T-cell (primary cell): ENCODE measurements at places on chromosomes 6 and 20.

DNA sequence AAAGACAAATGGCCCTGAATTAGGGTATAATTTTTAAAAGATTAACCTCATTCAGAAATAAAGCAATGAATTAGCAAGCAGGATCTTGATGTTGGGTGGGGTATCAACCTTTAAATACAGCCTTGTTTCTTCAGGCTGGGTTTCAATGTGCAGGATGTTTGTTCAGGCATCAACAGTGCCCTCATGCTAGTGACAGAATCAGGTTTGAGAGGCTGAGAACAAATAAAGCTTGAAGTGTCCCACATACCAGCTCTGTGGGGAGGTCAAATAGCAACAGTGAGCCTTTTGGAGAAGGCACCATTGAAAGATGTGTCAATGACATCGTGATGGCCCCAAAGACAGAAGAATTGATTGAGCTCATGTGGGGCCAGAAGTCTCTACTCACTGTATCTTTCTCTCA is 68.2 kb downstream of the MTFR2 start:
- no peak for DNase-seq
- no peaks in the 10 kb centered on the region for H3K27me3 ChIP-seq
- H3K4me3 ChIP-seq, result no peak overlapping the region
- no peaks in the 10 kb centered on the region for H3K4me1 ChIP-seq

- no peak for DNase-seq
- H3K4me1 ChIP-seq, result no peaks in the 10 kb centered on the region
- no peak overlapping the region for H3K27ac ChIP-seq
- H3K36me3 ChIP-seq, result no peaks in the 10 kb centered on the region
These were observed 181.9 kb downstream of the TBC1D7 start for GRCh38 chr6:13146442-13146841.

DNA sequence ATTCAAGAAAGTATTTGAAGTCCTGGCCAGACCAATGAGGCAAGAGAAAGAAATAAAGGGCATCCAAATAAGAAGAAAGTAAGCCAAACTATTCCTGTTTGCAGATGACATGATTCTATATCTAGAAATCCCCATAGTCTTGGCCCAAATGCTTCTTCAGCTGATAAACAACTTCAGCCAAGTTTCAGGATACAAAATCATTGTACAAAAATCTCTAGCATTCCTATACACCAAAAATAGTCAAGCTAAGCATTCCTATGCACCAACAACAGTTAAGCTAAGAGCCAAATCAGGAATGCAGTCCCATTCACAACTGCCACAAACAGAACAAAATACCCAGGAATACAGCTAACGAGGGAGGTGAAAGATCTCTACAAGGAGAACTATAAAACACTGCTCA is 60.1 kb upstream of the PHIP start:
- no peaks in the 10 kb centered on the region for H3K36me3 ChIP-seq
- DNase-seq, result no peak
- no peaks in the 10 kb centered on the region for H3K4me1 ChIP-seq

GRCh38 chr6:40321616-40322015 is 265.5 kb downstream of the LRFN2 start:
- H3K27ac ChIP-seq, result no peak overlapping the region
- H3K36me3 ChIP-seq, result no peaks in the 10 kb centered on the region
- no peak overlapping the region for H3K4me3 ChIP-seq
- no peaks in the 10 kb centered on the region for H3K27me3 ChIP-seq

- H3K36me3 ChIP-seq, result no peaks in the 10 kb centered on the region
- peaks cover 4% of the 10 kb centered on the region for H3K27me3 ChIP-seq
- H3K4me1 ChIP-seq, result no peaks in the 10 kb centered on the region
These were observed 75.2 kb upstream of the GLP1R start for GRCh38 chr6:38973178-38974057.

DNA sequence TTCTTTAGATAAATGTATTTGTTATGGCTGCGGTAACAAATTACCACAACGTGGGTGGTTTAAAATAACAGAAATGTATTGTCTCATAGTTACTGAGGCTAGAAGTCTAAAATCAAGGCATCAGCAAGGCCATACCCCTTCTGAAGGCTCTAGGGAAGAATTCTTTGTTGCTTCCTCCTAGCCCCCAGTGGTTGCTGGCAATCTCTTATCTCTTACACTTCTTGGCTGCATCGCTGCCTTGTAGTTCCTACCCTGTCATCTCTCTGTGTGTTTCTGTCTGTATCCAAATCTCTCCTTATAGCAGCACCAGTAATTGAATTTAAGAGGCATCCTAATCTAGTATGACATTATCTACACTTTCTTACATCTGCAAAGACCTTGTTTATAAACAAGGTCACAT is 534.7 kb downstream of the PHF3 start:
- no peaks in the 10 kb centered on the region for H3K4me1 ChIP-seq
- H3K36me3 ChIP-seq, result no peaks in the 10 kb centered on the region
- no peak for DNase-seq
- no peaks in the 10 kb centered on the region for H3K27me3 ChIP-seq
- H3K27ac ChIP-seq, result no peak overlapping the region

- H3K4me1 ChIP-seq, result no peaks in the 10 kb centered on the region
- H3K36me3 ChIP-seq, result no peaks in the 10 kb centered on the region
- H3K27ac ChIP-seq, result no peak overlapping the region
- no peaks in the 10 kb centered on the region for H3K27me3 ChIP-seq
- H3K4me3 ChIP-seq, result no peak overlapping the region
These were observed 30.2 kb upstream of the GGTLC1 start for GRCh38 chr20:24018796-24019195.

DNA sequence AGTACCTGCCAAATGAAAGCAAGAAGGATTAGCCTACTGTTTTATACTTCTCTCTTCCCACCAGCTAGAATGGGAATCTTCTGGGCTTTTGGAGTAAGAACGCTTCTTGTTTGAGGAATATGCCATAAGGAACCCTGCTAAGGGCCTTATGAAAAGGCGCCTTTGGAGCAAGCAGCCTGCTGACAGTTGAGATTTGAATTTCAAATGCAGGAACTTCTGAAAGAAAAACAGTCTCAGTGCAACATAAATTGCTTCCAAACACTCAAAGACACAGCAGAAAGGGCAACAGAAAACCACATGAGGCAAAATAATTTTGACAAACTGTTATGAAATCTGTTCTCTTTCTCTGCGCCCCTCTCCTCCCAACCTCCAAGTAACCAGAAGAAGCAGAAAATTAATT is 149.4 kb upstream of the B3GAT2 start:
- DNase-seq, result no peak
- no peaks in the 10 kb centered on the region for H3K36me3 ChIP-seq
- H3K27ac ChIP-seq, result no peak overlapping the region
- peaks cover 16% of the 10 kb centered on the region for H3K27me3 ChIP-seq

GRCh38 chr6:16706029-16706428 is 55.2 kb downstream of the ATXN1 start:
- peaks cover 41% of the 10 kb centered on the region for H3K4me1 ChIP-seq
- no peak for DNase-seq
- H3K27ac ChIP-seq, result no peak overlapping the region
- no peaks in the 10 kb centered on the region for H3K36me3 ChIP-seq
- H3K27me3 ChIP-seq, result no peaks in the 10 kb centered on the region
- no peak overlapping the region for H3K4me3 ChIP-seq

DNA sequence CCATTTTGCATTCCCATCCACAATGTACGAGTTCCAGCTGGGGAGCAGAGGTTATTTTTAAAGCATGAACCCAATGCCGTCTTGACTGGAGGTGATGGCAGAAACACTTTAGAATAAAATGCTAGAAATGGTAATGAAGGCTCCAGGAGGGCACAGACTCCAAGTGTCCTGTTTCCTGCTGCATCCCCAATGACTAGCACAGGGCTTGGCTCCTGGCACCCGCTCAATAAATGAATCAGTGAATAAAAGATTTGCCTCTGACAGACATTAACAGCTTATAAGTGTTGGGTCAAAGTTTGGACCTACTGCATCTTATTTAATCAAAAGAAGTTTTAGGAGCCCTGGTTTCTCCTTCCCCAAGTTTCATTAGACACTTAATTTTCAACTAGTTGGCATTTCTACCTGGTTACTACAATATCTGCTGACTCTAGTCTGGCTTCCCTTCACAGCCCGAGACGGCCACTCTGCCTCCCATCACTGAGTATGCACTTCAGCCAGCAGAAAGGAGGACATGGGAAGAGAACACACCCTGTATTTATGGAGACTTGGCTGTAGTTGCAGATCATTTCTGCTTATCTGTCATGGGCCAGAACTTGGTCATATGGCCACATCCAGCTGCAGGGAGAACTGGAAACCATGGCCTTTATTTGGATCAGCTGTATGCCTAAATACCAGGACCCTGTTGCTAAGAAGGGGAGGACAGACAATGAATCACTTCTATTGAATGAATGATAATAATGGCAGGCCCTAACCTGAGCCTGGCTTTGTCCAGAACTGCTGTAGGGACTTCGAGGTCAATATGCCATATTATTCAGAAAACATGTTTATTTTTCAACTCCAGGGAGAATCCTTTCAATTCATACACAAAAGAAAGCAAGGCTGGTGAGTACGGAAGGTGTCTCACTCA is 63.1 kb downstream of the TTI1 start:
- H3K27ac ChIP-seq, result no peak overlapping the region
- no peak for DNase-seq
- H3K4me1 ChIP-seq, result no peaks in the 10 kb centered on the region

GRCh38 chr6:116115781-116116180 is 10.2 kb downstream of the COL10A1 start:
- no peaks in the 10 kb centered on the region for H3K27me3 ChIP-seq
- H3K36me3 ChIP-seq, result peaks cover 6% of the 10 kb centered on the region
- no peak for DNase-seq
- H3K4me3 ChIP-seq, result no peak overlapping the region
- no peak overlapping the region for H3K27ac ChIP-seq

GRCh38 chr20:63471981-63472831 is at the start of gene KCNQ2:
Gene KCNQ2 (minus strand): TSS chr20:63472655. CDS start chr20:63472463, 192 bp downstream.
- peaks cover 24% of the 10 kb centered on the region for H3K4me1 ChIP-seq
- H3K4me3 ChIP-seq, result peak within 1 kb of the TSS; percentile 64
- no peaks in the 10 kb centered on the region for H3K36me3 ChIP-seq
- H3K27ac ChIP-seq, result no peak within 1 kb of the TSS

GRCh38 chr6:145262771-145263170 is 472.5 kb downstream of the EPM2A start:
- DNase-seq, result no peak
- no peaks in the 10 kb centered on the region for H3K27me3 ChIP-seq
- no peaks in the 10 kb centered on the region for H3K4me1 ChIP-seq

DNA sequence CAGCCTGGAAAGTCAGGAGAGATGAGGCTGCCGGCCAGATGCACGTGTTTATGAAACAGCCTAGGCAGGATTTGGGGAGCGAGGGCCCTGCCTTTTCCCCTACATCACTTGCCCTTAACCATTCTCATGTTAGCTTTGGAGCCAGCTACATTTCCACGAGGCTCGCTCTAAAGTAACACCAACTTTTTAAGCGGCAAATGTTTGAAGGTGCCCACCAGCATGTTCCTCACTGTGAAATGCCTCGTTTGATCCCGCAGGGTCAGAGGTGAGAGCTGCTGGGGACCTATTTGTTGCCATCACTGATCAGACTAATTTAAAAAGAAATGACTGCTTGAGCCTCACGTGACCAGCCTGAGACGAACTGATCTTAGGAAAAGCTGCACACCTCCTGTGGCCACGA is 51.6 kb upstream of the DACT2 start:
- no peak overlapping the region for H3K27ac ChIP-seq
- H3K27me3 ChIP-seq, result peaks cover 19% of the 10 kb centered on the region
- H3K4me3 ChIP-seq, result no peak overlapping the region
- DNase-seq, result no peak

- no peaks in the 10 kb centered on the region for H3K4me1 ChIP-seq
- no peaks in the 10 kb centered on the region for H3K36me3 ChIP-seq
- H3K27me3 ChIP-seq, result peaks cover 42% of the 10 kb centered on the region
- H3K4me3 ChIP-seq, result no peak overlapping the region
- no peak overlapping the region for H3K27ac ChIP-seq
These were observed 8.0 kb upstream of the RAET1E start for GRCh38 chr6:149905911-149906371.

GRCh38 chr20:48739395-48740291 is 88.2 kb downstream of the PREX1 start:
- H3K36me3 ChIP-seq, result peaks cover 72% of the 10 kb centered on the region
- no peak for DNase-seq
- H3K27me3 ChIP-seq, result no peaks in the 10 kb centered on the region

- no peaks in the 10 kb centered on the region for H3K36me3 ChIP-seq
- peaks cover 39% of the 10 kb centered on the region for H3K4me1 ChIP-seq
These were observed 32.6 kb upstream of the PCMTD2 start for GRCh38 chr20:64222851-64223525.

DNA sequence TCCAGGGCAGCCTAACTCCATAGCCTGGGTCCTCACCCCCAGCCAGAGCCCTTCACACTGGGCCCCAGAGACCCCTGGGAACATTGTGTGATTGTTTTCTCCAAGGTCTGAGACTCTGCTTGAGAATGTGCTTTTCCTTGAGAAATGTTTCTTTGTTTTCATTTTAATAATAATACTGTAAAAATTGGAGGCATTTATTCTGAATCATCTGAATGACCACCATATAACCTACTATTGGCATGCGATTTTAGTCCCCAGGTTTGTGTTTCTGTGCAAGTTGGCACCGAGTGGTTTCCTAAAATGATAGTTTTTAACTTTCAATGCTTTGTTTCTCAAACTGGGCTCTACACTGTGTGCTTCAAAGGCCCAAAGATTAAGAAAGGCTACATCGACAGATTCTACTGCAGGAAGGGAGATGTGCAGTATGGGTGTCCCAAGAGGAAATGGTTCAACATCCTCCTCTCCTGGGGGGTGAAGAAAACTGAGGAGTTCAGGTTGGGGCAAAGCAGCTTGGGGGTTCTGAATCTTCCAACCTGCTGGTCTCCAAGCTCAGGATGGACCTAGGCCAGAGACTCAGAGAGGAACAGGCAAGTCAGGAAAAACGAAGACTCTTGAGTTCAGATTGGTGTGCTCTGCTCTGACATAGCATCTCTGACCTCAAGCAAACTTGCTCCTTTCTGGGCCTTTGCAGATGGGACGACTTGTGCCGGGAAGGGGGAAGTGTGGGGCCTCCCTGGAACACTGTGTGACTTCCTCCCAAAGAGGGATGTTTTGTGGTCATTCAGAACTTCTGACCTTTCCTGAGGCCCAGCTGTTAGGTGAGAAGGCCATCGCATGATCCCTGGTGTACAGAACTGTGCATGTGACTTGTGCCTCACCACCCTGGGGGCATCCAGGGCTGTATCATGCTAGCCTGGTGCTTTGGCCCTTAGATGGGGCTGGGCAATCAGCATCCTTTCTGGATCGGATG is 31.0 kb downstream of the DAAM2 start:
- no peak overlapping the region for H3K4me3 ChIP-seq
- no peaks in the 10 kb centered on the region for H3K4me1 ChIP-seq
- no peak for DNase-seq
- H3K27ac ChIP-seq, result no peak overlapping the region
- H3K27me3 ChIP-seq, result peaks cover 9% of the 10 kb centered on the region
